ENCODE measurements at places on chromosomes 5 and 9. TPM values are rescaled to one million over a fixed set of nuclear protein-coding genes. Genes with fewer than 3 reads are reported as not detected.

The SLC45A2 gene
- total RNA-seq: not detected

DNA sequence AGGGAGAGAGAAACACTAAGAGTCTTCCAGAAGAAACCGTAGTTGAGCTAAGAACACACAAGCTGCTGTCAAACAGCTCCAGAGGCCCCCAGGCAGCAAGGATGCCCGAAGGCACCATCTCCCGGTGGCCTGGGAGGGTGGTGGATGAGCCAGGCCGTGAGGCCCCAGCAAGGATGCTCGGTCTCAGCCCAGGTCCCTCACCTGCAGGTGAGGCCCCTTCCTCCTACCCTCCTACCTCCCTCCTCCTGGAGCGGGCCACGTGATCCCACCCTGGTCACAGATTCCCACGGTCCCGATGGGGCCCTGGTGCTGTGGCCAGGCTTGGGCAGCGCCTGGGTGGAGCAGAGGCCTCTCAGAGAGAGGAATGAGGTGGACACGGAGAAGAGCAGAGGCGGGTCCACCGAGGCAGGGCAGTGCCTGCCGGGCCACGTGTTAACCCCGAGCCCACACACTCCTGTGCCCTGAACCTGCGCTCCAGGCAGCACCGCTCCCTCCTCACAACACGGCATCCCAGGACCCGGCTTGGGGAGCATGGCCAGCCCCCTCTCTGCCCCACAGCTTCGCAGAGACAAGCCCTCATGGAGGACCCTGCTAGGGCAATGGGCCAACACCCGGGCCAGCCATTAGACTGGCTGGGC, 95.4 kb upstream of the SARDH start:
- DNase-seq: no peak

DNA sequence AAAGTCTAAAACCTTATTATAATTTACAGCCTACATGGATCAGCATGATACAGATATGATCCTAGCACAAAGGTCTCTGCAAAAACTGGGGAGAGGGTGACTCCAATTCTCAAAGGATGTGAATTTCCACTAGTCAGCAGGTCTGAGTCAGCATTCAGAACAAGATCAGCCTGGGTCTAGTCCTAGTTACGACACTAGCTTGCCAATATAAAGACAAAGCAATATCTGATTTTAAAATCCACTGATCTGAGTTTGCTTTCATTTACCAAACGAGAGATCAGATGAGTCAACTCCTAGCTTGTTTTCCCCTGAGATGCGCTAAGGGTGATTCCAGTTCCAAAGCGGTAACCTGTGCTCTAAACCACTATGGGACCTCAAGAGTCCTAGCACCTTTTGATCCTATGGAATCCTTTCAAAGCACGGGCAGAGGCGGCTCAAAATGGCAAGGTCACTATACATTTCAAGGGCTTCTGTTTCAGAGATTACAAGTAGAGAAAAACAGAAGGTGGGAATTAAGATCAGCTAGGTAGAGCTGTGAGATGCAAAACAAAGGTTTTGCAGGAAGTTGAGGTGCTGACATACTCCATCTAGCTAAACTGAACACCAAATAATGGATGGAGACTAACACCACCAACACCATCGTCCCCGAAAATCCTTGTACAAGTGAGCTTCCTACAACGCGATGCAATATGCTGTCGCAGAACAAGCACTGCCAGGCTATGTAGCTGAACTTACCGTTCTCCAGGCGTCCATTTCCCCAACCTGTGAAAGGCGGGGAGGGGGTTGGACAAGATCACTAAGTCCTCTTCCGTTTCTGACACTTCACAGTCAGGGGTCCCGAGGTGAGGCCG, 906 bp downstream of the SLC25A51 start:
- DNase-seq: peak; percentile 29

DNA sequence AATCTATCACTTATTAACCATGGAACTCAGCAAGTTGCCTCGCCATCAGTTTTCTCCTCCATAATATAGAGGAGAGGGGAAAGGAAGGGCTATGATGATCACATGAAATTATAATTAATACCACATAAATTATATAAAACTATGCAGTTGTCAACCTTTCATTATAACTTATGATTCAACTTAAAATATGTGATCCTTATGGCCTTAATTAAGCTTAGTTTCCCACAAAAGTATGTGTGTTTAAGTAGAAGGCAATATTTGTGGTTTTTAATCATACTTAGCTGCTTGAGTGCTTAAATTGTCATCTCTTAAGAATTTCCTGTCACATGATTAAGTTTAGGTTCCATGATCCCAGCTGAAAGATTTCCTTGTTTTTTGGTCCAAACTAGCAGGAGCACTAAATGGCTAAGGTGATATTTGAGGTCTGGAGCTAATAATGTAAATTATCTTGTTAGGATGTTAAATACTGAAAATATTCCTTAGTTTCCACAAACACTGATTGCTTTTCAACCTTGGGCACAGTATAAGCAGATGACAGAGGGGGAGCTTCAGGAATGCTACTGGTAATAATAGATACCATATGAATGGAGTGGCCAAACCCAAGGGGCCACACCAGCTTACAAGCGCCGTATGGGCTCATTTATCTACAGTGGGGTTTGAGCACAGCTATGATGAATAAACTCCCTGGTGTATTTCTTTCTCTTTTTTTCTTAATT, 26.4 kb upstream of the F2R start:
- DNase-seq: no peak

GRCh38 chr5:75202935-75203334, 33.7 kb downstream of the ANKRD31 start:
- DNase-seq: no peak

Data from thymus (tissue), 14 donors.